Naive thymus-derived CD4-positive, alpha-beta T cell (primary cell): ENCODE measurements at places on chromosomes 12 and 14. TPM values are rescaled to one million over a fixed set of nuclear protein-coding genes. Genes with fewer than 3 reads are reported as not detected.

GRCh38 chr12:40225337-40225983 lies 663 bp downstream of the LRRK2 start:
- no peak for DNase-seq

DNA sequence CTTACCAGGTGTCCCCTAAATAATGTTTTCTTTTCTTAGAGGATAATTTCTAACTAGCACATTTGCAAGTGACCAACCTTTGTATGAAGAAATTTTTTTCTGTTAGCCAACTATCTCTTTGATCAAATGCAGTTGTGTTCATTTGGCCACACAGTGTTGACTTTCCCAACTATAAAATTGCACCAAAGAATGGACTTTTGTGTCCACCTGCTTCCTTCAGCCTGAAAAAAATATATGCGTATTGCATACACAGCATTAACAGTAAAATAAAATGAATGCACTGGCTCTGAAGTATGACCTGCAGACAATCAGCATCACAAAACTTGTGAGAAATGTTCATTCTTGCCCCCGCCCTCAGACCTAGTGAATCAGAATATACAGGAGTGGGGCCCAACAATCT lies 342.0 kb downstream of the SEC23A start:
- no peak for DNase-seq

- DNase-seq: peak; percentile 3
These were observed 32.9 kb downstream of the MIPOL1 start for GRCh38 chr14:37230551-37231194.

- no peak for DNase-seq
These were observed 3.9 kb upstream of the PLEKHG3 start for GRCh38 chr14:64700290-64700689.

Gene FGD4
- total RNA-seq: 1.6 TPM

Gene KRT80
- total RNA-seq: not detected

Gene RHEBL1
- 1.8 TPM for total RNA-seq

Gene PMCH
- not detected for total RNA-seq

Gene P2RX7
- 14.7 TPM for total RNA-seq

Gene MOAP1
- 20.5 and 23.2 TPM in 2 replicates for total RNA-seq

Gene SERPINA1
- total RNA-seq: 300 TPM
